ENCODE measurements at places on chromosomes 2 and 18. TPM values are rescaled to one million over a fixed set of nuclear protein-coding genes. Genes with fewer than 3 reads are reported as not detected.

MOB1A gene
- total RNA-seq, result 99.2 TPM

CD226 gene
- total RNA-seq, result 2.0 TPM

LCT gene
- total RNA-seq, result 0.04 TPM

MAP3K19 gene
- total RNA-seq, result not detected

LRRC30 gene
- total RNA-seq, result not detected

CRYBA2 gene
- total RNA-seq, result 0.81 TPM

ACMSD gene
- not detected for total RNA-seq

C1QL2 gene
- not detected for total RNA-seq

GRB14 gene
- total RNA-seq, result not detected

NT5C1B gene
- total RNA-seq, result not detected

IRS1 gene
- 0.31 TPM for total RNA-seq

CNRIP1 gene
- 1.6 TPM for total RNA-seq

C2orf15 gene
- 0.16 TPM for total RNA-seq

STAMBP gene
- 44.6 TPM for total RNA-seq

C2orf72 gene
- total RNA-seq, result 0.22 TPM

RGPD4 gene
- not detected for total RNA-seq

ASB18 gene
- not detected for total RNA-seq

SCTR gene
- not detected for total RNA-seq

NR4A2 gene
- total RNA-seq, result 5.6 TPM

SP100 gene
- 30.9 TPM for total RNA-seq

CABYR gene
- not detected for total RNA-seq

AKAIN1 gene
- total RNA-seq, result not detected

TRIM54 gene
- not detected for total RNA-seq

NPHP1 gene
- total RNA-seq, result not detected

SUCLG1 gene
- 122 TPM for total RNA-seq

CRACDL gene
- total RNA-seq, result not detected

NEB gene
- 2.2 TPM for total RNA-seq

FSIP2 gene
- total RNA-seq, result 0.04 TPM

UGT1A6 gene
- not detected for total RNA-seq

CGREF1 gene
- 0.72 TPM for total RNA-seq

RGPD5 gene
- 2.5 TPM for total RNA-seq

MEIS1 gene
- 9.0 TPM for total RNA-seq

SNORC gene
- total RNA-seq, result 1.7 TPM

TANC1 gene
- total RNA-seq, result 0.13 TPM

SERPINB12 gene
- not detected for total RNA-seq

ZNF142 gene
- 25.4 TPM for total RNA-seq

EMILIN1 gene
- 1.0 TPM for total RNA-seq

SLC4A5 gene
- total RNA-seq, result not detected

ME2 gene
- total RNA-seq, result 29.5 TPM

SOWAHC gene
- 0.04 TPM for total RNA-seq

UGT1A5 gene
- total RNA-seq, result not detected

SP110 gene
- total RNA-seq, result 5.1 TPM

NDC80 gene
- 57.0 TPM for total RNA-seq

POLR1A gene
- 72.1 TPM for total RNA-seq

PROM2 gene
- total RNA-seq, result not detected

SLC9A4 gene
- total RNA-seq, result 0.04 TPM

Data from K562 (cell line).